Amniotic stem cell (primary cell): ENCODE measurements at places on chromosomes 11 and 22.
A peak's percentile ranks its signal among the peaks of the same experiment; 100 is the strongest.

DNA sequence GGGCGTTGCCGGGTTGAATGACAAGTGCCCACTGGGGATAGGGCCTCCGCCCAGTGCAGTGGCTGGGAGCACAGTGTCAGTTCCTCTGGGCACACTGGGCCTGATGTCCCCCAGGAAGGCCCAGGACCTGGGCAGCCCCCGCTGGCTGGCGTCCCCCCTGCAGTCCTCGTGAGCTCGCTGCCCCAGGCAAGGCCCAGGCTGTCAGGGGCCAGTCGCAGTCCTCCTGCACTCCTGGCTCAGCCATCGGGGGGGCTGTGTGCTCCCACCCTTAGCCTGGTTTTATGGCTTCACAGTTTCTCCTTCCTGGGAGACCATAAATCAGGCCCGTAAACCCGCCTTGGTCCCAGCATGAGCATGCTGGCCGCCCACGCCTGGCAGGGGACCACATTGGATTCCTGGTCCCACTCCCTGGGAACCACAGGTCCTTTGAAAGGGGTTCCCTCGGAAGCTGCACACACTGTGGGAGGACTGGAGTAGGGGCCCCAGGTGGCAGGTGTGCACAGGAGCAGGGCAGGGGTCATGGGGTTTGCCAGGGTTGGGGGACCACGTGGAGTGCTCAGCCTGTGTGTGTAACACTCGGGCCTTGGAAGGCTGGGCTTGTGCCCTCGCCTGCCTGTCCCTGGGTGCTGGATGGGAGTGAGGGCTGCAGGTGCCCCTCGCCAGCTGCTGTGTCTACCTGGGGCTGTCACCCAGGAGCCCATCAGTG, 113.6 kb downstream of the KCNQ1OT1 start:
- no peak for DNase-seq

- no peak for DNase-seq
Measured at GRCh38 chr22:34761111-34761510, 304.8 kb upstream of the ISX start.

GRCh38 chr11:77959434-77959833, 35.0 kb downstream of the INTS4 start:
- no peak for DNase-seq

DNA sequence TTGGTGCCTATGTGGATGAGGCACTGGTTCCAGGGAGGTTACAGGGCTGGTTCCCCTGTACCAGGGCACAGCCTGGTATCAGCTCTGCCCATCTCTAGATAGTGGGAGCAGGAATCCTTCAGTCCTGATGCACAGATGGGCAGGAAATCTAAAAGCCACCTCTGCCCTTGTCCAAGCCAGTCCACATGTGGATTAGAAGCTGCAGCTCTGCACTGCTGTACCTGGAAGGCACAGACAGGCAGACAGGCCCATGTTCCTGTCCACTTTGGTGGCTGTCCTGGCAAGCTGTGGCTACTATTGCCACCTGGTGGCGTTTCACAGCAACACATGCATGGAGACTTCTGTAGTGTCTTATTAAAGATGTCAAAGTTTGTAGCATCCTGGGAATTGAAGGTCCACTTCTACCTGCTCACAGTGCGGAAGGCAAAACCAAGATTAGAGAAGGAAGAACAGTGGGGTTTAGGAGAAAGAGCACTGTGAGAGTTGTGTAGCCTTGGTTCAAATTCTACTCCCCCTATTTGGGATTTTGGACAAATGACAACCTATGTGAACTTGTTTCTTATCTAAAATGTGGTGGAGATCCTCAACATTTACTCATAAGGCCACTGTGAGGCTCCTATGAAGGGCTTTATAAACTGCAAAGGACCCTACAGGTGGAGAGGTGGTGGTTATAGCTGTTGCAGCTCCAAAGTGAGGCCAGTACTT, 30.1 kb downstream of the NAV2 start:
- no peak for DNase-seq

DNA sequence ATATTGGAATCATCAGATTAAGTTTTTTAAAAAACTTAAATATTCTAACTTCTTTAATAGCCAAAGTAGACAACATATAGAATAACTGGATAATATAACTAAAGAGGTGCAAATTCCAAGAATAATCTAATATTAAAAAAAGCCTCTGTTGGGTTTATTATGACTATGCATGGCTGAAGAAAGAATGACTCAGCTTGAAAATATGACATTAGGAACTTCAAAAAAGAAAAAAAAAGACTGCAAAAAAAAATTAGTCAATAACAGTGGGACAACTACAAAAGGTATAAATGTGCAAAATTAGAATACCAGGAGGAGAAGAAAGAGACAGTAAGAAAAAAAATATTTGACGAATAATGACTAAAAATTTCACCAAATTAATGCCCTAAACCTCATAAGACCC, 1178.0 kb downstream of the JRKL start:
- no peak for DNase-seq

GRCh38 chr22:43777286-43777685, 34.8 kb downstream of the EFCAB6 start:
- peak; percentile 46 for DNase-seq

DNA sequence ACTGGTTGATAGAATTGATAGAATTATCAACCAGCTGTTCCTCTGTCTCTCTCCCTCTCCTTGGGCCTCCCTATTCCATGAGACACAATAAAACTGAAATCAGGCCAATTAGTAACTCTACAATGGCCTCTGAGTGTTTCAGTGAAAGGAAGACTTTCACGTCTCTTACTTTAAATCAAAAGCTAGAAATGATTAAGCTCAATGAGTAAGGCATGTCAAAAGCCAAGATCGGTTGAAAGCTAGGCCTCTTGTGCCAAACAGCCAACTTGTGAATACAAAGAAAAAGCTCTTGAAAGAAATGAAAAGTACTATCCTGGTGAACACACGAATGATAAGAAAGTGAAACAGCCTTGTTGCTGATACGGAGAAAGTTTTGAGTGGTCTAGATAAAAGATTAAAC, 16.6 kb downstream of the PIH1D2 start:
- DNase-seq, result no peak

- no peak for DNase-seq
Measured at GRCh38 chr11:132115454-132115853, 745.0 kb downstream of the NTM start.

DNA sequence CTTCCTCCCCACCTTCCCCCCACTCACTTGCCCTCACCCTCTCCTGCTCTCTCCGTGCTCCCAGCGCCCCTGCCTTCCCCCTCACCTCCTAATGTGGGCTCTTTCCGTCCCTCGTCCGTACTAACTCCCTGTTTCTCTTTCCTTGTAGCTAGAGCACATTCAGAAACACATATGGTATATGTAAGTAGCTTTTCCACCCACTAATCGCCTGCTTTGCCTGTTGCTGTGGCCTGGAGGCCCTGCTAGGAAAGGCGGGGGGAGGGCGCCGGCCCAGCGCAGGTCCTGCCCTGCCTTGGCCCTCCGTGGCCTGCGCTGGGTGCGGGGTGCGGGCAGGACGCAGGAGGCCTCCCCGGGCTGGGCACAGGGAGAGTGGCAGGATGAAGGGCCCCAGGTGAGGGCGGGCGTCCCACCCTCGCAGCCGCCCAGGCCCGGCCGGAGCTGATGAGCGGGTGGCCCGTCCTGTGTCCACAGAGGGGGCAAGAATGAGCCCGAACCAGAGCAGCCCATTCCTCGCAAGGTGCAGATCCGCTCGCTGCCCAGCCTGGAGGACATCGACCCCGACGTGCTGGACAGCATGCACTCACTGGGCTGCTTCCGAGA, 41.7 kb downstream of the MOB2 start:
- no peak for DNase-seq

- DNase-seq, result no peak
Measured at GRCh38 chr11:43504316-43504950, 145.7 kb downstream of the TTC17 start.

GRCh38 chr11:45226901-45227300, 59.2 kb downstream of the SYT13 start:
- DNase-seq, result no peak

DNA sequence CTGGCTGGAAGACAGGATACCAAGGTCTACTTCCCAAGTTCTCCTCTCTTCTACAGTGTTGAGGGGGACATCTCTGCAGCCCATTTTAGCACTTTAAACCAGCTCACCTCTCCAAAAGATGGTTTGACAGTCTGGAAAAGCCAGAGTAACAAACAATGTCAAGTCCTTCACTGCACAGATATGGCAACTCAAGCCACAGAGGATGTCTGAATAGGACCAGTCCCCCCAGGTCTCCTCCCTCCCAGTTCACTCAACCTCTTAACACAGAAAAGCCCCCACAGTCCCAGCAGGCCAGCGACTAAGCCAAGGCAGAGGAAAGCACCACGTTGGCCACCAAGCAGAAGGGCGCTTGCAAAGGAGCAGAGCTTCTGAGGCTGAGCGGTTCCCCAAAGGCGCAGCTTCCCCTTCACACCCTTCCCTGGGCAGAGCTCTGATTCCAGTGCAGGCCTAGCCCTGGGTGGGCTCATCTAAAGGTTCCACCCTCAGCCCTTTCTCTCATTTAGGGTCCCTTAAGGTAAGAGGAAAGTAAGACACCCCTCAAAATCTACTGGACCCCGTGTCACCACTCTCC, 62.7 kb downstream of the PAK1 start:
- no peak for DNase-seq

- no peak for DNase-seq
Measured at GRCh38 chr11:4466131-4466870, 16.1 kb upstream of the OR52K1 start.

- no peak for DNase-seq
Measured at GRCh38 chr22:29134448-29134847, 61.6 kb downstream of the KREMEN1 start.

DNA sequence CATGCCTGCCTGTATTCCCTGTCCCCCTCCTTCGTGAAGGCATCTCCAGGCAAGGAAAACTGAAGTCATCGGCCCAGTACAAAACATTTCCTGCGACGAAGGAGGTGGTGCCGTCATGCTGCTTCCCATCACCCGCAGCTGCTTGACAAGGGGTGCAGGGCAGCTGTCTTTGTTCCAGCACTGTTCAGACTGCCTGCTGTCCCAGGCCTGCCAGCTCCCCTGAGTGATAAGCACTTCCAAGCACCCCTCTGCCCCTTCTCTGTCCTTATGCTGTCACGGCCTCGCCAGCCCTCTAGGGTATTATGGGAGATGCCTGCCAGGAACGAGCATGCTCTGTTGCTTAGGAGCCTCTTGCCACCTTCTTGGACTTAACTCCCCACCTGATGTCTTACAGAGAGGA, 37.1 kb upstream of the BSX start:
- DNase-seq, result no peak

DNA sequence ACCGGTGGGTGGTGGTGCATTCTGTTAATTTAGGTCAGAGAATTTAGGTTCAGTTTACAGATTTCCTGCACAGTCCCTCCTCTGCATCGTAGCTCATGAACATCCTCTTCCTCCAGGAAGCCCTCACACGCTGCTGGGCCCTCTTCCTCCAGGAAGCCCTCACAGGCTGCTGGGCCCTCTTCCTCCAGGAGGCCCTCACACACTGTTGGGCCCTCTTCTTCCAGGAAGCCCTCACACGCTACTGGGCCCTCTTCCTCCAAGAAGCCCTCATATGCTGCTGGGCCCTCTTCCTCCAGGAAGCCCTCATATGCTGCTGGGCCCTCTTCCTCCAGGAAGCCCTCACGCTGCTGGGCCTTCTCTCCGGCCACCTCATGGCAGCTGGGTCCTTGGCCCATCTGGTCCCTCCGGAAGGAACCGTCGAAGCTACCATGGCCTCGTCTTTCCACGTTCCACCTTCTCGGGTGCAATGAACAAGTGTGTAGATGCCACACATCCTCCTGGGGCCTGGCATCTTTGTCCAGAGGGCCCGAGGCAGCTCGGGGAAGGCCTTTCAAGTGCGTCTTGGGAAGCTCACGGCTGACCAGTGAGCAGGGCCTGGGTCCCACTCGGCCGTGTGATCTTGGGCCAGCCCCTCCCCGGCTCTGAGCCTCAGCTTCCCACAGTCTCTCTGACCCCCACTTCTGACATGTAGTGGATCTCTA, 58.9 kb upstream of the PPARA start:
- no peak for DNase-seq

DNA sequence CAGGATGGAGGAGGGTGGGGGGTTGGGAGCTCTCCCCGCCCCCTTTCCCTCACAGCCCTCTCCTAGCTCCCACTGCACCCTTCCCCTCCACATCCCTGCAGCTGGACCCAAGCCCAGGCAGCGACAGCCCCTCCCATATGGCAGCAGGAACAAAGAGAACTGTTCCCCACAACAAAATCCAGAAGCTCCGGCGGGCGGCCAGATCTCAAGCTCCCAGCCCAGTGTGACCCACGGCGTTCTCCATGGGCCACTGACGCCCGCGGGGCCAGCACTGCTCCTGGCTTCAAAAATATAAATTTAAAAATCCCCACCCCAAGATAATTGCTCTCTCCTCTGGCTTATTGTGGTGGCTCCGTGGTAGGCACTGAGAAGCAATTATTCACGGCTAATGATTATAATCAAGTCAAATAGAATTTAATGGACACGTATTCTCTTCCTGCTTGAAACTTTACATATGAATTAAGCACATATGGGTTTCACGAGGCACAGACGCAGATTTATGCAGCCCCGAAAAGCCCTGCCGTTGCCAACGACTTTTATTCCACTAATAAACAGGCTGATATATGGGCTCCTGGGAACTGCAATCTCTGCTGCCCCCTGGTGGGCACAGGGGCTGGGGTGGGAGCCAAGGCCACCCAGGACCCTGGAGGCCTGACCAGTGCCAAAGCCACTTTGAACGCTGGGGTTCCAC, 17.5 kb downstream of the MACROD1 start:
- DNase-seq, result peak; percentile 32

- no peak for DNase-seq
Measured at GRCh38 chr11:86898689-86899088, 56.5 kb downstream of the FZD4 start.

DNA sequence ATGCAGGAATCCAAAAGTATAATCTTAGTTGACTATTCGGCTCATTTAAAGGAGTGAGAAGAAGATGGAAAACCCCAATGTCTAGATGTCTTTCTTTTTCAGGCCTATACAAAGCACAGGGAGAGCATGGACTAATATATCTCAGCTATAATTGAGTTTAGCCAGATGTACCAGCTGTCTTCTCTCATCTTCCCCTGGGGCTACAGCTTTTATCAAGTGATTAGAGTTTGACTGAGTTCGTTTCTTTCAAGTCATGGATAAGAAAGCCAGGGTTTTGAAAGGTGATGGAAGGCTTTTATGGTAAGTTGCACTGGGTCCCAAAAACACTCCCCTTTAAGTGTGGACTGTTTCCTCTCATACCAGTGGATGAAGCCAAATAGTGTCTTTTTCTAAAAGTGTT, 1172.8 kb upstream of the TENM4 start:
- no peak for DNase-seq

DNA sequence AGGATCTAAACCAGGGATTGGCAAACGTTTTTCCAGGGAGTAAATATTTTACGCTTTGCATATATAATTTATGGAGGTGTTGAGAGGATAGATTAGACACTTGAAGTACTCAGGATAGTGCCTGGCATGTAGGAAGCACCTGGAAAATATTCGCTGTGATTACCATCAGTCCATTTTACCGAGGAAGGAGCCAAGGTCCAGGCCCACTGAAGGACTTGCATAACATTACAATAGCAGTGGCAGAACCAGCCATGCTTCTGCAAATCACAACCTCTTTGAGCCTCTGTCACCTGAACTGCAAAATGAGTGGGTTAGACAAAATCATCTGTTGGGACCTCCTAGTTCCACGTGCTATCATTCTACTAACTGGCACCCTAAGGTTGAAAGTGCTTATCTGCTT, 5.4 kb downstream of the FUT4 start:
- DNase-seq, result no peak
